Right renal pelvis (tissue), 4 donors: ENCODE measurements at places on chromosomes 16 and 17.

DNA sequence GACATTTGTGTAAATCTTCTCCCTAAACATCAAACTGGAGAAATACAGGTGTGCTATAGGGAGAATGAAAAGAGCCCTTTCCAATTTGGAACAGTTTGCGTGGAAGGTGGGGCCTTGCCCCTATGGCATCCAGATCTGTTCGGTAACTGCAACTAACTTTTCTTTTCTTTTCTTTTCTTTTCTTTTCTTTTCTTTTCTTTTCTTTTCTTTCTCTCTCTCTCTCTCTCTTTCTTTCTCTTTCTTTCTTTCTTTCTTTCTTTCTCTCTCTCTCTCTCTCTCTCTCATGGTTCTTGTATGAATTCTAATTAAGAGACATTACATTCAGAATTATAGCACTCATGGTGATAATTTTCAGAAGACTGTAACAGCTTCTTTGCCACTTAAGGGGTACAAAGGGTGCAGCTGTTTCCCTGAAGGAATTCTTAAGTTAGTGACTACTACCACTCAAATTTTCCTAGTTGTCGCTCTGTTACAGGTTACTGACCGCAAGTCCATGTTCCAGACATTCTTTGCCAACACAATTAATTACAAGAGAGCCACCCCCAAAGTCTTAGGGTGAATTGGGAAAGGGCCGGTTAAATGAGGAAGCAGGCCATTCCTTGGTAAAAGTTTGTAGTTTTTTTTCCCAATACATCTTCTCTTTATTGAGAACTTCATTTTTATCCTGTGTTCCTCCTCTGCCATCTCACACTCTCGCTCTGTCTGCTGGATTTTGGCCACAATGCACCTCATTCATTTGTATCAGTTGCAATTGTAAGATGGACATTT is 69.8 kb downstream of the KSR1 start:
- DNase-seq, result no peak

- DNase-seq, result no peak
These were observed 461.7 kb upstream of the HSBP1 start for GRCh38 chr16:83345846-83346640.

DNA sequence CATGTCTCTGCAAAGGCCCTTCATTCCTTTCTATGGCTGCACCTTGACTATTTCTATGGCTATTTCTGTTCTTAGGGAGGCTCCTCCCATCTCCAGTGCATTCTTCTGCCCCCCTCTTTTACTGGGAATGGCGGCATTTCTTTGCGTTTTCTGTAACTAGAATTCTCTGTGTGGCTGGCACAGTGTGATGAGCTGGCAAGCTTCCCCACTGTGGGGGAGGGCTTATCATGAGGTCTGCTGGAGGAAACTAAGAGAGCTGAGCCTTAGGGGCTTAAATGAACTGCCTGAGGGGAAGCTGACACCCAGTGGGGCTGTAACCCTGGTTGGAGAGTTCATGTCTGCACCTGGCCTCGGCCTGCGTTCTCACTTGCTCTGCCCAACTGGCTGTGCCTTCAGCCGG is 1.5 kb upstream of the CARD14 start:
- no peak for DNase-seq

DNA sequence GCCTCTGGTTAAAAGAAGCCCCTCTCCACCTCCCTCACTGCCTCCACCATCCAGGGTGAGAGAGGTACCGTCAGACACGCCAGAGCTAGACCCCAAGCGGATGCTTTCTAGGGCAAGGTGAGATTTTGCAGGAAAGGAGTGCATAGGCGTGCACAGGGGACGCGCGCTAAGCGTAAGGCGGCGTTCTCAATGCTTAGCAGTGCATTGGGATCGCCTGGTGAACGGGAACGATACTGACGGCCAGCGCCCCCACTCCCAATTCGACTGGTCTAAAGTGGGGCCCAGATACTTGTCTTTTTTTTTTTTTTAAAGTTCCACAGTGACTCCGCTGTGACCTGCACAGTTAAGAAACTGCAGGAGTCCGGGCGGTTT is 57.9 kb upstream of the CREBBP start:
- no peak for DNase-seq

- DNase-seq, result no peak
These were observed 1.3 kb downstream of the MT1X start for GRCh38 chr16:56683424-56684172.

GRCh38 chr16:79336437-79337229 is 263.9 kb downstream of the MAF start:
- DNase-seq, result no peak

GRCh38 chr16:84672276-84673202 is 24.2 kb downstream of the KLHL36 start:
- DNase-seq, result no peak

GRCh38 chr16:16022683-16023064 is 73.3 kb downstream of the ABCC1 start:
- DNase-seq, result no peak

- DNase-seq, result no peak
These were observed 29.2 kb downstream of the SNX20 start for GRCh38 chr16:50651835-50652438.

- no peak for DNase-seq
These were observed 237.0 kb downstream of the ZNF423 start for GRCh38 chr16:49618955-49619354.

- DNase-seq, result no peak
These were observed 136.1 kb downstream of the CLEC16A start for GRCh38 chr16:11080327-11080967.

- no peak for DNase-seq
These were observed 22.0 kb downstream of the TEX14 start for GRCh38 chr17:58669853-58670252.

GRCh38 chr17:69854225-69854780 is 220.7 kb upstream of the KCNJ16 start:
- DNase-seq, result no peak

DNA sequence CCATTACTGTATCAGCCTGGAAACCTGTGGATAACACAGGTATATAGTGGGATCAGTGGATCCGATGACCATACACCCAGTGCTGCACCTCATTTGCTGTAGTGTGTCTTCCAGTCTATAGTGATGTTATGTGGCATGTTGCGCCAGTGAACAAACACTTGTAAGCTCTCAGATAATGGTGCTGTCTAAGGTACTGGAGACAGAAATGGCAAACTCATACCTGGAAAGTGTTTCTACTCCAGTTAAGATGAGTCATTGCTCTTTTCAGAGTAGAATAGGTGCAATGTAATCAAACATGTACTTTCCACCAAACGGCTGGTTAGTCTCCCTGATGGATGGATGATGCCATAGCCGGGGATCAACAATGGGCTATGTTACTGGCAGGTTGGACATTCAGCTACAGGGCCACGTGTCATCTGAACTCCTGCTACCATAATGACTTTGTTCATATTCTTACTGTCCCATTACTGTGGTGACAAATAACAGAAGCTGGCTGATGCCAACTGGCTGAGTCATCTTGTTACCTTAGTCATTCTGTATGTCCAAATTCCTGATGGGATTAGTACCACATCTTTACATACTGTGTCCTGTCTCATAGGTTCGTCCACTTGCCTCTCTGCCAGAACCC is 6.3 kb downstream of the CCL11 start:
- DNase-seq, result no peak

DNA sequence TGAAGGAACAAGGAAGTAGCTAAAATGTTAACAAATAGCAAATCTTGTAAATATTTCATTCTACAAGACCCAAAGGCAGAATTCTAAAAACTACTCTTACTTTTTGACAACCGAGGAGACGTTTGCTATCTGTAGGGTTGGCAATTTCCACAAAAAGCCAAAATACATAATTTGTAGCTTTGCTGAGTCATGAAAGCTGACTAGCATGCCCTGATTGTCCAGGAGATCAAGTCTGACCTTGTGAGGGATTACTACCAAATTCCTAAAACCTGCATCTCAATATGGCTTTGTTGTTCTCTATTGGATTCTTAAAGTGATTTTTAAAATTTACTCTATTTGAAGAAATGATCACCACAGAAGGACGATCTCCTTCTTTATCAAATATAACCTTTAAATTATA is 10.8 kb downstream of the DNAJA2 start:
- no peak for DNase-seq

GRCh38 chr16:75928295-75928694 is 202.0 kb upstream of the CPHXL start:
- no peak for DNase-seq

GRCh38 chr17:21467739-21468490 is 91.8 kb downstream of the KCNJ12 start:
- no peak for DNase-seq
